ENCODE measurements at places on chromosomes 13 and 19.

- DNase-seq, result peak; percentile 26
Measured at GRCh38 chr13:50969691-50970090, 60.1 kb downstream of the RNASEH2B start.

DNA sequence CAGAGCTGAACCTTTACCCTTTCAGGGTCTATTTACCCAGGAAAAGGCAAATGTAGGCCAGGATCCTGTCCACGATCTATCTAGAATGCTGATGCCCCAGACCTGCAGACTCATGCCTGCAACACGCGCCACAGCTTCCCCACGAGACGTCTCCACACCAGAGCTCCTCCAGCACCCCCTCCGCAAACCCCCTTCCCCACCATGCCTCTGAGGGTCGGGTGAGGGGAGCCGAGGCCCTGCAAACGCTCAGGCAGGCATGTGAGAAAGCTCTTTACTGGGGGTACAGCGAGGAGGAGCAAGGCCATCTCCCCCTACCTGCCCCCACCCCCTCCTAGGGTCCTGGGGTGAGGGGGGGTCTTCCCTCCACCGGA is 8.9 kb downstream of the DYRK1B start:
- no peak for DNase-seq

DNA sequence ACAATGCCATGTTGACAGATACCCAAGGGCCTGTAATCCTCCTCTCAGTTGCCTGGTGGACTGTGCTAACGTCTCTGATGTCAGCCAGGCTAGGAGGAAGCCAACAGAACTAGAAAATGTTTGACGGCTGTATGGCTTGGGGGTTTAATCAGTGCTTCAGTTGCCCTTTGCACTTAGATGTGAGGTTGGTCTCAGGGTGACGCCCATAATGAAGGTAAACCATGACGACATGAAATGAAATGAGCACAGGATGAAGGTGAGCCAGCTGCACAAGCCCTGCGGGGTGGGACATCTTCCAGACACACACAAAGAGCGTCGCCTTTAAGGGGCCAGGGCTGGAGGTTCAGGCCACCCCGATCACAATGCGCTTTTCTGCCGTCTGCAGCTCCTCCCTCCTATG is 127.2 kb downstream of the CRYL1 start:
- no peak for DNase-seq

DNA sequence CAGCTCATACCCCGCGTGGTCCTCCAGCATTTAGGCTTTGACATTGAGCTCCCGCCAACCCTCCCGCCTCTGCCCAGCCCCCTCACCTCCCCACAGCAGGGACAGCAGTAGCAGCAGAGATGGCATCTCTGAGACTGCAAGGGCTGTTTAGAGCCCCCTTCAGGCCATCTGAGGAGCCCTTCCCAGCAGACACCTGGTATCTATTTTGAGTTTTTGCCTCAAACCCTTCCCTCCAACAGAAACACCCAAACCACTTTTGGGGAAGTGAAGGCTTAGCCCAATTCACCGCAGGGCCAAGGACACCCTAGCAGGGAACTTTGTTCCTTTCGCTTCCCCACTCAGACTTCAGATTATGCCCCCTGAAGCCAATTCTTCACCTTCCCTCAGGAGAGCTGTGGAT is 6.3 kb upstream of the ZNF175 start:
- DNase-seq, result no peak

DNA sequence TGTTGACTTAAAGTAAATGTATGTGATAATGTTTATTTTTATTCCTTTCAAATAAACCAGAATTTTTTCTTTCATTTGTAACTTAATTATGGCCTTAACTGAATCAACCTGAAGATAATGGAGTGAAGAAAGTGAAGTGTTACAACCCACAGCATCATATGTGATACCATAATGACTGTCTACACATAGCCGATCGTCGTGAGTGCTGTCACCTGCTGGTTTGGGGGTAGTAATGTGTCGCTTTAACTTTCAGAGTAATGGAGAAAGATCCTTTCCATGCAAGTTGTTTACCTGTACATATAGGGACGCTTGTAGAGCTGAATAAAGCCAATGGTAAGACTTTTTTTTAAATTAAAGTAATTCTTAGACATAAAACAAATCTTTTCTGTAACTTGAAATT is 9.9 kb downstream of the CDC16 start:
- no peak for DNase-seq

DNA sequence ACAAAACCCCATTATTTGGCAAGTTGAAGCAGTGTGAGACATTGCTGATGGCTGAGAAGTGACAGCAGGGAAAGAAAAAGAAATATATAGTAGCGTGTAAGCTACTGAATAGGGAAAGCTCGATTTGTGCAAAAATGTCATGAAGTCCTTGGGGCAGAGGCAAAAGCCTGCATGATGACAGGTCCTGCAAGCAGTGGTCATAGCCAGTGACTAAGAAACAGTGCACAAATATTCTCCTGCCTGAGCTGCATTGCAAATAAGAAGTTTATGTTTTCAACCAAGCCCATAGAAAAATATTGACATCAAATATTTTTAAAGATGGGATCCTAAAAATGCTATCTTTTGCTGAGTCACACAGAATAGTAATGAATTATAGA is 270.0 kb downstream of the SLITRK6 start:
- peak; percentile 34 for DNase-seq

DNA sequence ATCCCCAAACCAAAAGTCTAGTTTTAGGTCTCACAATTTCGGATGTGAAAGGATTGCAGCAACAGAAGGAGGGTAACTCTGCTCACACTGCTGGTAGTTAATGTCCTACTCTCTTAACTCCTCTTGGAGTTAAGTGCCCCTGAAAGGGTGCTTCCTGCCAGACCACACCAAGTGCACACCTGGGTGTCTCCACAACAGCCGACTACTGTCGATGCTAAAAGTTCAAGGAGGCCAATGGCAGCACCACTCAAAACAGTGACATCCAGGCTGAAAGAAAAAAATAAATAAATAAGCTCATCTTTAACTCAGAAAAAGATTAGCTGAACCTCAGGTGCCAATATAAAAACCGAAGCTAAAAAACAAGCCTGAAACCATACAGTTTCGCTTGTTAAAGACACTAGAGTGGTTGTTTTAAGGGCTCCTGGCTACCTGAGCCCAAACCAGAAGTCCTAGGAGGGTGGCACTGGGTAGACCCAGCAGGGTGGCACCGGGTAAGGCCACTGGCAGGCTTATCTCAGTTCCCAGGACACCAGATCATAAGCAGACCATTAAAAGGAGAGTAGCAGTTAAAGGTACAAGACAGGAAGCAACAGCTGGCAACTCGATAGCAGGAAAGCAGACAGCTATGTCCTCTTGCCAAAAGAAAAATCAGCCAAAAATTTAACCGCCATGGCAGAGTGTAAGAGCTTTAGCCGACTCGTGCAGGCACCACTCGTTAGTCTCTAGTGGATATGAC is 39.3 kb downstream of the BRD4 start:
- peak; percentile 44 for DNase-seq

DNA sequence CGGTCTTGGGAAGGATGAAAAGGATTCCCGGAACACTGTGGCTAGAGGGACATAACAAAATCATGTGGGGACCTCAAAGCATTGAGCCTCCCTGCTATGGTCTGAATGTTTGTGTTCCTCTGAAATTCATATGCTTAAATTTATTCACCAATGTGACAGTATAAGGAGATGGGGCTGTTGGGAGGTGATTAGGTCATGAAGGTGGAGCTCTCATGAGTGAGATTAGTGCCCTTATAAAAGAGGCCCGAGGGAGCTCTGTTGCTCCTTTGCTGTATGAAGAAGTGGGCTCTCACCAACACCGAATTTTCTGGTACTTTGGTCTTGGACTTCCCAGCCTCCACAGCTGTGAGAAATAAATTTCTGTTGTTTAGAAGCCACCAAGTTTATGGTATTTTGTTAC is 26.1 kb upstream of the DGKH start:
- DNase-seq, result no peak

DNA sequence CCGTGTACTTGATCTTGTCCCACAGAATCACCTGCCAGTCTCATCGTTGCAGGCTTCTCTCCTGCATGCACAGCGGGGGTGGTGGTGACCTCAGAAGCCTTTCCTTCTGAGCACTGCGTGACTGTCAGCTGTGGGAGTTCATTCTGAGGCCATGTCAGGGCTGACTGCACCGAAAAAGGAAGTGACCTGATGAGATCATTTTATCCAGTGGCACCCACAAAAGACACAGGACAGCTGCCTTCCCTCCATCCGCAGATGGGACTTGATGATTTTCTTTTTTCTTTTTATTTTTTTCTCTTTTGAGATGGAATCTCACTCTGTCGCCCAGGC is 89.7 kb downstream of the RAB20 start:
- DNase-seq, result no peak

DNA sequence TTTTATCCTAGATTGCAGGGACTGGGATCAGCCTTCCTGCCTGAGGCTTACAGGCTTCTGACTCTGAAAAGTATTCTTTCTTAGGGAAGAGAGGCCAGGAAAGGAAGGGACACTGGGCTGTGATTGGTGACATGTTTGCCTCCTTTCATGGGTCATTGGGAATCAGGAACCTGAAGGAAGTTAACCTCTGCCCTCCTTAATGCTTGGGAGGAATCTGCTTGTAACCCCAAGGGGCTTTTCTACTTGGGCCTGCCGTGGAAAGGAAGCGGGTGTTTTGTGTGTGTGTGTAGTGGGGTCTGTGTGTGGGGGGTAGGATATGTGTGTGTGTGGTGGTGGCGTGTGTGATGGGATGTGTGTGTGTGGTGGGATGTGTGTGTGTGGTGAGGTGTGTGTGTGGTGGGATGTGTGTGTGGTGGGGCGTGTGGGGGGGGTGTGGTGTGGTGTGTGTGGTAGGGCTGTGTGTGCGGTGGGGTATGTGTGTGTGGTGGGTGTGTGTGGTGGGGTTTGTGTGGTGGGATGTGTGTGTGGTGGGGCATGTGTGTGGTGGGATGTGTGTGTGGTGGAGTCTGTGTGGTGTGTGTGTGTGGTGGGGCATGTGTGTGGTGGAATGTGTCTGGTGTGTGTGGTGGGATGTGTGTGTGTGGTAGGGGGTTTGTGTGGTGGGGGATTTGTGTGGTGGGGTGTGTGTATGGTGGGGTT is 41.3 kb upstream of the NPAS1 start:
- no peak for DNase-seq

DNA sequence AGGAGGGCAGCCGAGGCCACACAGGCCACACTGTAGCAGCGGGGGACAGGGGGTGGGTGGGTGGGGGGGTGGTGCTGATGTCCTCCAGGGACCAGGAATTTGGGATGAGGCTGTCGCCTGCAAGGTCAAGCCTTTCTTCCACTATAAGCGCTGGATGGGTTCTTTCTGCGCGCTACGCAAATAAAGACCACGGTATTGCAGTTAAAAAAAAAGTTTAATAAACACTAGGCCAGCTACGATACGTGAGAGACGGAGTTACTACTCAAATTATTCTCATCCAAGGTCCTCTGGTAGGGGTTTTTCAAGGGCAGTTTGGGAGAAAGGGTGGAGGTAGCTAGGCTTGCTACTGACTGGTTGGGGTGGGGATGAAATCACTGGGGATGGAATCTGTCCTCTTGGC is 508 bp upstream of the ZNF44 start:
- DNase-seq, result no peak

DNA sequence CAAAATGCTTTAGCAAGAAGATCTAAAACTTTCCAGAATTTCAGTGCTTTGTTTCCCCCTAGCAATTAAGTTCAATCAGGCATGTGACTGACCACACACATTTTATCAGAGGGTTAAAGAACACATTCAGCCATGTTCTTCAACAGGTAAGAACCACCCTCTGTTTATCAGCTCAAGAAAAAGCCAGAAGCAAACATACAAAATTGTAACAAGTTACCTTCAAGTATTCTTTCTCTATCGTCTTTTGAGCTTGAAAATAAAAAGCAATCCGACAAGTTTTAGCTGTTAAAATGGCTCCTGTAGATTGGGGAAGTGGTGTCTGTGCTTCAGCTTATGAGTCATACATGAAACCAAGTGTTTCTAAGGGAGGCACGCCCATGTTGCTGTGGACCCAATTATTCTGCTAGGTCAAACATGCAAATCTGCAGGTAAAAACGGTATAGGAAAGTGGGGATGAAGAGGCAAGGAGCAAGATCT is at the start of gene ELF1:
TSS of gene ELF1 (minus strand) at position 306 of the 477 bp plus-strand sequence. CDS start 37,262 bp downstream, outside the sequence.
- DNase-seq, result peak; percentile 31

DNA sequence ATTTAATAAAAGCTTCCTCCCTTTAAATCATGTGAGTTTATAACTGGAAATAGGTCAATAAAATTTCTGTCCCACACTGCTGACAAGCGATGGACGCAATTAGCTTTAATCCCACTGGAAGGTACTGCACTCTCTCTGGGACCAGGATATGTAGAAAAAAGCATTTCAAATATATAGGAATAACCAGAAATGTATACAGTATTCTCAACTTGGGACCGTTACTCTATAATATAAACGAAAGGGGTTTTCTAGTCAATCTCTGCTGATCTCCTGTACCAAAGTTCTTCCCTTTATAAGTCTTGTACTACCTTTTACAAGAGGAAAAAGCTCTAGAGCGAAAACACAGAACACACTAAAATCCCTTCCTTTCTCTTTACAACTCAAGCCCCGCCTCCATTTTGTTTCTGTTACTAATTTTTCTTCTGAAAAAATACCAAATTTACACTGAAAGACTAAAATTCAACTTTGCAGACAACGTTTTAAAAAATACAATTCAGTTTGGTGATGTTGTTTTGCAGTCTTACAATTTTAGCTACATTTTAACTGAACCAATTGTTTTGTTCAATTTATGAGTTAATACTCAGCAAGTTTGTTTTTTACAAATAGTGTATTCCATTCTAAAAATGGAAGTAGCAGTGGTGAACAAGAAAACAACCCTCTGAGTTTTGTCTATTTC is 1.7 kb upstream of the USPL1 start:
- peak; percentile 32 for DNase-seq

GRCh38 chr19:3171894-3172672 is 6.5 kb upstream of the S1PR4 start:
- DNase-seq, result no peak
